ENCODE measurements at places on chromosomes 3 and 15.
A peak's percentile ranks its signal among the peaks of the same experiment; 100 is the strongest.

- DNase-seq, result no peak
Measured at GRCh38 chr15:39888809-39889208, 31.3 kb downstream of the GPR176 start.

- no peak for DNase-seq
Measured at GRCh38 chr15:61871926-61872522, 188.2 kb downstream of the VPS13C start.

DNA sequence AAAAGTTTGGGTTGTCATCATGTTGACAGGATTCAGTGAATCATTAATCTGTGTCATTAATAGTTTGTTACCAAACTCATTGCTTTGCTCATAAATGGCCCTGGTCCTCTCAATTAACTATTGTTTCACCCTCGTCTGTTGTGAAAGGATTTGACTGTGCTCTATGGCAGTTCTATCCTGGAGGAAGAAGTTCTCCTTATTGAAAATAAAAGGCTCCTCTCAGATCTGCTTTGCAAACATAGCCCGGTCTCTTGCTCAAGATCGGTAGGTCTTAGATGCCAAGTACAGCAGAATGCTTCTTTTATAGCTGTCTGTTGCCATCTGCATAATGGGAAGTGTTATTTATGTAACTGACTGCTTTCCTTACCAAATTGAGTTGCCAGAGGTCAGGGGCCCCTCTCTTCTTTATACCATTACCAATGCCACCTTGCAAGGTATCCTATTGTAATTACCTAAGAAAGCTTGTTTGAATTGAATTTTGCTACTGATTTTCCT, 146.5 kb downstream of the EBLN2 start:
- DNase-seq, result no peak

DNA sequence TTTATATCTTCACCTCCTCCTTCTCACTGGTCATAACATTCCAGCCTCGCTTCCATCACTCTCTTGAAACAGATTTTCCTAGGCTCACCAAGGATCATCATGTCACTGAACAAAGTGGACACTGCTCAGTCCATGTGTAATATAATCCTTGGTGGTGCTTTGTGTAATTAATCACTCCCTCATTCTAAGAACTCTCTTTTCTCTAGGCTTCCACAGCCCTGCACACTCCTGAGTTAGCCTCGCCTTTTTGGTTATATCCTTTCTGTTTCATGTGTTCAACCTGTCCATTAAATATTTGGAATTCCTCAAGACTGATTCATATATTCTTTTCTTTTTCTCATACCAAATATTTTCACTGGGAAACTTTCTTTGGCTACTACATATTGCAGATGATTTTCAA, 440.8 kb downstream of the PYDC2 start:
- peak; percentile 22 for DNase-seq

- no peak for DNase-seq
Measured at GRCh38 chr15:51322621-51323296, 15.6 kb downstream of the CYP19A1 start.

GRCh38 chr3:78887029-78887428, 880.8 kb downstream of the ROBO1 start:
- DNase-seq, result peak; percentile 85

DNA sequence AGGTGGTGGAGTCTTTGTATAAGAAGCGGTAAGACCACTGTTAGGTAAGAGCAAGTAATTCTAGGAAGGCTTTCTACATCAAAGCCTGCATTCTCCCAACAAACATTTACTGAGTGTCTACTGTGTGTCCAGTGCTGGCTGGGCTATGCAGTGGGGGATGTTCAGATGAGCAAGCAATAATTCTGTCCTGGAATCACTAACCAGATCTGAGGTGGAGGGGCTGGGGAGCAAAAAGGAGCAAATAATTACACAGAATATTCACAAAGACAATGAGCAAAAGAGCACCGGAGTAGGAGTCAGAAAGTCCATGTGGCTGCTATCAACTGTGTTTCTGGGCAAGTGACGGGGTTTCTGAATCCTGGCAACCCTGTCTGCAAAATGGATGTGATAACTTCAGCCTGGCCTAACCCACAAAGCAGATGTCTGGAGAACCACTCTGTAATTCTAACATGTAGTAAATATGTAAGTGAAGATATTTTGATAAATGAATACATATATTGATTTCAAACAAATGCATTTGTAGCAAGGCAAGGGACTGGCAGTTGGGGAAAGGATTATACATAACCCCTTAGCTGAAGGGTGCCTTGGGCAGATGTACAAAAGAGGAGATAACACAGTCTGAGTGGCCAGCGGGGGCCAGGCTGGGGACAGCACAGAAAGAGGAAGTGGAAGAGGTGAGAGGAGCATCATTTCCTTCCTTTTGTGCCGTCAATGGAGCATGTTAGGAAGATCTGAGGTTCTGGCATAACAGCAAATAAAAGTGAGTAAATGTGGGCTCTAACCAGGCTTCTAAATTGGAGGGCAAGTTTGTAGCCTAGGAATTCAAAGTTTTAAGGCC, 28.8 kb downstream of the CYP8B1 start:
- DNase-seq, result no peak
